MCF 10A (cell line): ENCODE measurements at places on chromosomes 16 and 17. TPM values are rescaled to one million over a fixed set of nuclear protein-coding genes. Genes with fewer than 3 reads are reported as not detected.

DNA sequence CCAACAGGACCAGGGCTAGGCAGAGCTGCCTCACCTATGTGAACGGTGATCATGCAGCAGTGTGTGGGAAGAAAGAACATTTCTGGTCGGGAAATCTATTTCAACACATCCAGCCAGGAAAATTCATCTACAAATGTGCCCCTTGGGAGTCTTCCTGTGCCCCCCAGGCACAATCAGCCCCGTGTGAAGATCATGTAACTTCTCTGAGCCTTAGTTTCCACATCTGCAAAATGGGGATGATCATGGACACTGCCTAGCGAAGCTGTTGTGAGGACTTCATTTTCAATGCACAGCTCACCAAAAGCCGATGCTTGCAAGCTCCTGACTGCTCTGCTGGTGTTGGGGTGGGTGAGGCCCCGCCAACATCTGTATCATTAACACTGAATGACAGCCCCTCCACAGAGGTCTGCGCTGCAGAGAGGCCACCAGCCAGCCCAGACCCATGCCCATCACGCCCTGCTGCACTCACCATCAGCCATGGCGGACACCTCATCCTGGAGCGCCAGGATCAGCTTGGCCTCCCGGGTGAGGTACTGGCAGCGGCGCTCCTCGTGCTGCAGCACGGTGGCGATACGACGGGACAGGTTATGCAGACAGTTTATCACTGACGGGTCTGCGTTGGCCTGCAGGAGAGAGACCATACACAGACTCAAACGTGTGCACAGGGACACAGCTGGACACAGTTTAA lies 26.2 kb downstream of the NPRL3 start:
- H3K4me1 ChIP-seq: peaks cover 13% of the 10 kb centered on the region
- no peak overlapping the region for H3K4me3 ChIP-seq
- H3K27ac ChIP-seq: no peak overlapping the region
- no peak for DNase-seq

DNA sequence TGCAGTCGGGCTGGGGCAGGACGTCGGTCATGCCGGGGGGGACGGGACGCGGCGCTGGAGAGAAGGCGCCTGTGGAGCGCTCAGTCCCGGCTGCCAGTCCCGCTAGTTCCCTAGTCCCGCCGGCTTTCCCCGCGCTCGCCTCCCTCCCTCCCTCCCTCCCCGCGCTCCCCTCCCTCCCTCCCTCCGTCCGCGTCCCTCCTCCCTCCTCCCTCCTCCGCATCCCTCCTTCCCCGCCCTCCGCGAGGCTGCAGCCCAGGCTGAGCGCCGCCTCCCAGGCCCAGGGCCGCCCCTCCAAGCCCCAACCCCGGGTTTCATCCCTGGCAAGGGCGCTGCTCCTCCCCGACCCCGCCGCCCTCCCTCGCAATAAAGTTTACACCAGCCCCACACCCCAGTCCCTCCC lies 34.8 kb downstream of the TIMM22 start:
- no peaks in the 10 kb centered on the region for H3K36me3 ChIP-seq
- H3K27me3 ChIP-seq: no peaks in the 10 kb centered on the region
- no peaks in the 10 kb centered on the region for H3K4me1 ChIP-seq

DNA sequence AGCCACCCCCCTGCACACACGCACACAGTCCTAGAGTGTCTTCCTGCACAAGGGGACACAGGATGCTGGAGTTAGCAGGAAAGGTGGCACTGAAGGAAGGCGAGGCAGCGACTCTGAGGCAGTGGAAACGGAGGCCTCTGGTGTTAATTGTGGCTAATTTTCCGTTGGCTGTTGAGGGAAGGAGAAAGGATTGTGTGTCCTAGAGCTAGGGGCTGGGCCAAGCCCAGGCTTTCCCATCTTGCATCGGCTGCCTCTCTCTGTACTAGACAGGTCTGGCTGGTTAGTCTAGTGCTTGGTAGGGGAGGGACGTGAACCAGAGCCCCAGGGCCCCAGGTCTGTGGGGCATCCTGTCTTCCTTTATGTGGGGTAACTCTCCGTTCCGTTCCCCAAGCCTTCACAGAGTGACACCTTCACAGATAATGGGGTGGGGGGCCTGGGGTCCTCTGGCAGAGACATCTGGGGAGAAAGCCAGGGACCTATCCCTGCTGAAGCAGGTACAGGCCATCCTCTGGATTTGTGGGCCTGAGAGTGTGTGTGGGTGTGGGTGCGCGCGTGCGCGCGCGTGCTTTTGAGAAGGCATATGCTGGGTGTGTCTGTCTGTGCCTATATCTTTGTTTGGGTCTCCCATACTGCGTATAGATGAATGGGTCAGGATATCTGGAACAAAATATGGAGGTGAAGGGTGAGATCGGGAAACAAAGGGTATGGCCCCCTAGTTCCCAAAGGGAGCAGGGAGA lies at the start of gene CHD3:
Gene CHD3, plus strand, starts transcription at position 606 of the 737 bp plus-strand sequence. CDS start 212 bp downstream, outside the sequence.
- H3K27me3 ChIP-seq: no peaks in the 10 kb centered on the region
- no peak within 1 kb of the TSS for H3K4me3 ChIP-seq
- no peak within 1 kb of the TSS for H3K27ac ChIP-seq
- peaks cover 38% of the 10 kb centered on the region for H3K36me3 ChIP-seq

DNA sequence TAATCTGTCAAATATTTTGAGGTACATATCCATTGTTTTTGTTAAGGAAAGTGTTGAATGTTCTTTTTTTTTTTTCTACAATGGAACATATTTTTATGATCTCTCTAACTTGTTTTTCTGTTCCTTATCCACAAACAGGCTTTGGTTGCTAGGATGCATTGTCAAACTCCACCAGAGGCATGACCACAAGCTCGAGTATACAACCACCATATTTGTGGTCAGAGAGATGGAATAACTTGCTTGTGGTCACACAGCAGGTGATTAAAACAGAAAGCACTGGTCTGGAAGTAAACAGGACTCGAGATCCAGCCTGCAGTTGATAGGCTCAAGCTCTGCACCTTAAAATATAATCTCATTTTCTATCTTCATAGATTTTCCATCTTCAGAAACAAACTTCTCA lies 105.8 kb upstream of the ADAMTS18 start:
- no peaks in the 10 kb centered on the region for H3K36me3 ChIP-seq
- peaks cover 66% of the 10 kb centered on the region for H3K27me3 ChIP-seq
- H3K4me3 ChIP-seq: no peak overlapping the region
- no peaks in the 10 kb centered on the region for H3K4me1 ChIP-seq

Gene CCDC144A
- total RNA-seq: 7.2 and 10.0 TPM in 2 replicates

- peaks cover 22% of the 10 kb centered on the region for H3K27me3 ChIP-seq
- H3K4me1 ChIP-seq: peaks cover 7% of the 10 kb centered on the region
- DNase-seq: no peak
- H3K36me3 ChIP-seq: peaks cover 6% of the 10 kb centered on the region
- no peak overlapping the region for H3K4me3 ChIP-seq
Observed at GRCh38 chr16:66840883-66841282, 3.3 kb upstream of the CA7 start.

GRCh38 chr17:69066482-69066881 lies 5.8 kb upstream of the ABCA9 start:
- peaks cover 12% of the 10 kb centered on the region for H3K4me1 ChIP-seq
- no peaks in the 10 kb centered on the region for H3K27me3 ChIP-seq
- H3K36me3 ChIP-seq: peaks cover 17% of the 10 kb centered on the region
- DNase-seq: no peak

Gene SLC7A6OS
- total RNA-seq: 19.4 and 20.4 TPM in 2 replicates

- peak; percentile 79 for DNase-seq
- H3K4me1 ChIP-seq: peaks cover 19% of the 10 kb centered on the region
- peak overlapping the region; percentile 39 for H3K27ac ChIP-seq
- peaks cover 10% of the 10 kb centered on the region for H3K36me3 ChIP-seq
- no peak overlapping the region for H3K4me3 ChIP-seq
Observed at GRCh38 chr17:35022536-35023063, 40.9 kb downstream of the RFFL start.

Gene PROCA1
- total RNA-seq: 0.86 and 1.1 TPM in 2 replicates

DNA sequence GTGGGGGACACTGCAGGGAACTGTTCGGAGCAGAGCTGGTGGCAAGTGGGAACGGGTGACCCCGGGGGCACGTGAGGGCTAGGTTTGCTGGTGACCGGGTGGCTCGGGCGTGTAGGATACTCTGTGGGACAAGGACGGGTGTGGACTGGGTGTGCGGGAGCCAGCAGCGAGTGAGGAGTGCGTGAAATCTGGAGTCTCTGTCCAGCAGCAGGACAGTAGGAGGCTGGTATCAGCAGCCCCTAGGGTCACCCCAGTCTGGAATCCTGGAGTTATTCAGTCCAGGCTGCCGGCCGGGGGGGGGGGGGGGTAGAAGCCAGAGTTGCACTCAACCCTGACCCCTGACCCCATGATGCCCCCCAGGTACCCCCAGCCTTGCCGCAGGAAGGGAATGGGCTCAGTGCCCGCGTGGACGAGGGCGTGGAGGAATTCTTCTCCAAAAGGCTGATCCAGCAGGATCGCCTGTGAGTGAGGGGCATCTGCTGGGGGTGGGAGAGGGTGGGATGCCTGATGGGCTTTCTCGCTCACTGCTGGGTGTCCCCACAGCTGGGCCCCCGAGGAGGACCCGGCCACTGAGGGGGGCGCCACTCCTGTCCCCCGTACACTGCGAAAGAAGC lies 6.2 kb downstream of the ACD start:
- H3K36me3 ChIP-seq: peaks cover 6% of the 10 kb centered on the region
- H3K4me3 ChIP-seq: peak overlapping the region; percentile 26
- H3K27me3 ChIP-seq: peaks cover 26% of the 10 kb centered on the region

Gene HOXB1
- not detected in 2 replicates for total RNA-seq

GRCh38 chr17:18315562-18315922 lies 449 bp downstream of the SMCR8 start:
- H3K4me3 ChIP-seq: peak overlapping the region; percentile 87
- H3K36me3 ChIP-seq: peaks cover 54% of the 10 kb centered on the region
- H3K27me3 ChIP-seq: no peaks in the 10 kb centered on the region
- DNase-seq: no peak

DNA sequence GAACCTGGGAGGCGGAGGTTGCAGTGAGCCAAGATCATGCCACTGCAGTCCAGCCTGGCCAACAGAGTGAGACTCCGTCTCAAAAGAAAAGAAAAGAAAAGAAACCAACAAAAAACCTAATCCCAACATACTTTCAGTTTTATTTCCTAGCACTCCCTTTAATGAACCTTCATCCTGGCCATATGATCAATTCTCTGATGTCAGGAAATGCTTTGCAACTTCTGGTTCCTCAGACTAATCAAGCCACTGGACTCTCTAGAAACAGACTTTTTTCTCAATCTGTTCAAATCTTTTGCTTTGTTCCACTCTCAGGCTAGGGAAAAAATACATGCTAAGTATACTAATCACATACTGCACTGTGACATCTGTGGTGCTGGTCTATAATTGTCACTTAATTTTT lies 13.4 kb upstream of the PSMC3IP start:
- no peak overlapping the region for H3K4me3 ChIP-seq
- DNase-seq: no peak
- H3K36me3 ChIP-seq: peaks cover 68% of the 10 kb centered on the region

Gene MAF
- 0.47 and 0.96 TPM in 2 replicates for total RNA-seq

DNA sequence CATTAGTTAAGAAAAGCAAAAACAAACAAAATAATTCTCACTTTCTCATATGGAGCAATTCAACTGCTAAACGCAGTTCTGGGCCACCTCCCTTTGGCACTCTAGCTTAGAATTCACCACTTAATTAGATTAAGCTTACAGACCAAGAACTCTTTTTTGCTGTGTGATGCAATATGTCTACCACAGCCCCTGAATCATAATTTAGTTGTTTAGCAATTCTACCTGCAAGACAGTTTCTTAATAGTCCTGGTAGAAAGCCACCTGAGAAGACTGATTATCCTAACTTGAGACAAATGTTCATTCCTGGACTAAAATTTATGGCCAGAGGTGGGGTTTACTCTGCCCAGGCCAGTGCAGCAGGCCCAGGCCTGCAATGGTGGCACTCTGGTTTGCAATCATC lies 205.9 kb downstream of the HS3ST3A1 start:
- H3K36me3 ChIP-seq: peaks cover 22% of the 10 kb centered on the region
- peak overlapping the region; percentile 65 for H3K27ac ChIP-seq
- peak; percentile 88 for DNase-seq
- H3K4me3 ChIP-seq: peak overlapping the region; percentile 40
- H3K27me3 ChIP-seq: no peaks in the 10 kb centered on the region

GRCh38 chr16:13793841-13794409 lies 126.0 kb upstream of the ERCC4 start:
- DNase-seq: no peak
- H3K4me3 ChIP-seq: no peak overlapping the region
- no peaks in the 10 kb centered on the region for H3K4me1 ChIP-seq
- no peak overlapping the region for H3K27ac ChIP-seq

Gene ITFG1
- total RNA-seq: 35.4 and 44.0 TPM in 2 replicates

- no peak within 1 kb of the TSS for H3K27ac ChIP-seq
- H3K4me1 ChIP-seq: no peaks in the 10 kb centered on the region
- H3K4me3 ChIP-seq: no peak within 1 kb of the TSS
Observed at GRCh38 chr16:21663889-21664647, at the start of gene OTOA. TSS of gene OTOA (plus strand) at chr16:21663968. CDS start at chr16:21678515, 14,547 bp downstream.

DNA sequence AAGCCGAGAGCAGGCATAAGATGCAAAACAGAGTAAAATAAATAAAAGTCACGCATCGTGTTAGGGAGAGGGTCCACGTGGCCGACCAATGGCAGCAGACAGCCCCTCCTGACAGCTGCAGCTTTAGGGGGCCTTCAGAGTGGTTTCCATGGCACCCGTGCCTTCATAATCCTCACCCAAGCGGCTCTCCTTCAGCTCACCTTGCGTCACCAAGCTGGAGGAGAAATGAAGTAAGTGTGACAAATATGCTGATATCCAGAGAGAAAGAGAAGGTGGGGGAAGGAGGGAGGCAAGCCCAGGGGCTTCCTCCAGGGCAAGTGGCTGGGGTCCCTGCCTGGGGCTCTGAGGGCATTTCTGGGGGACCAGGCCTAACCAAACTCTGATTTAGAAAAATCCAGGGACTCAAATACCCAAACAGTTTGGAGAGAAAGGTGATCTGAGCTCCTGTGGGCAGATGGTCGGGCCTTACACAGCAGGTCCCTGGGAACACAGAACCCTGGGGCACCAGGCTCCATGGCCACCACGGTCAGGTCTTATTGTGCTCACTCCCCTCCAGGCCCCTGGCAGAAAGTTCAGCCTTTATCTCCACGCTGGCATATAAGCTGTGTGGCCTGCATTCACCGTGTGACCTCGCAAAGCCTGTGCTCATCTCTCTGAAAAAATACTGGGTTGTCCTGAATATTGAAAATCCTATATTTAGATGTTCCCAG lies 80.7 kb upstream of the TNRC6C start:
- peaks cover 6% of the 10 kb centered on the region for H3K36me3 ChIP-seq
- H3K27ac ChIP-seq: no peak overlapping the region
- H3K4me1 ChIP-seq: peaks cover 15% of the 10 kb centered on the region
- peaks cover 25% of the 10 kb centered on the region for H3K27me3 ChIP-seq
- H3K4me3 ChIP-seq: no peak overlapping the region

DNA sequence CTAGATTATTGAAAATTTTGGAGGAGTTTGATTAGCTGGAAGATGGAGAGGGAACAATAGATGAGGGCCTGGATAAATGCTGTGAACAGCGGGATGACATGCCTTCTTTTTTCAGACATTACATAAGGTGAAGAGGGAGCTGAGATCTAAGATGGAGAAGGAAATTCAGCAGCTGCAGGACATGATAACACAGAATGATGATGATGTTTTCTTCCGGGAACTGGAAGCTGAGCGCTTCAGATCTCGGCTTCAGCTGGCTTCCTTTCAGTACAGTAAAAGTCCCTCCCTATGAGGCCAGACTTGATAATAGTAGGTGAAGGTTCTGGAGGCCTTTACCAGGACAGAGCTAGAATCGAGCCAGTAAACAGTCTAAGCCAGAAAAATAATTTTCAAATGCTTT lies 30.7 kb downstream of the CEP95 start:
- no peak for DNase-seq
- H3K4me1 ChIP-seq: peaks cover 4% of the 10 kb centered on the region
- H3K27me3 ChIP-seq: no peaks in the 10 kb centered on the region

- no peak overlapping the region for H3K4me3 ChIP-seq
- H3K36me3 ChIP-seq: no peaks in the 10 kb centered on the region
- no peaks in the 10 kb centered on the region for H3K27me3 ChIP-seq
- no peak for DNase-seq
- no peaks in the 10 kb centered on the region for H3K4me1 ChIP-seq
Observed at GRCh38 chr16:48173889-48174288, 18.1 kb upstream of the ABCC12 start.
